ENCODE measurements at places on chromosomes 5 and 9.

DNA sequence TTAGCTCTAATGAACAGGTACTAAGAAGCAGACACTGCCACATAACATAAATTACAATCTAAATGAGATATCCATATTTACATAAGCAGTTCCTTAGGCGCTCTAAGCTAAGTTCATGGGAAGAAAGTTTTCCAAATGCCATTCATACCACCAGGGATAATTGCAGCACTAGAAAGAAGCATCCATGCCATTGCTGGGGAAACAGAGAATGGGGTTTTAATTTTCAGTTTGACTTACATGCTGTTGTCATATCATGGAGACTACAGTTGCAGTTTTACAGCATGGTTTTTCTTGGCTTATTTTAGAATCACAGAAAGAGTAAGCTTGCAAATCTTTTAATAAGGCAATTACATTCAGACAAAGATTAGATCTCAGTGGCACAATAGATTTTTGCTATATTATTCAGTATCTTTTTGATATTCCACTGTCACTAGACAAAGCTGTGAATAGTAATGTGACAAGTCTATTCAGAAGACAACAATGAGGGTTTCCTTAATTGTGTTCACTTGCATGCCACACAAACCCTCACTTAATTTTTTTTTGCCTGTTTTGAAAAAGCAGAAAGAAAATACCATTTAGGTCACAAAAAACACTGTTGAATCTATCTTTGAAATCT lies 108.4 kb upstream of the ELAVL2 start:
- no peak for DNase-seq

DNA sequence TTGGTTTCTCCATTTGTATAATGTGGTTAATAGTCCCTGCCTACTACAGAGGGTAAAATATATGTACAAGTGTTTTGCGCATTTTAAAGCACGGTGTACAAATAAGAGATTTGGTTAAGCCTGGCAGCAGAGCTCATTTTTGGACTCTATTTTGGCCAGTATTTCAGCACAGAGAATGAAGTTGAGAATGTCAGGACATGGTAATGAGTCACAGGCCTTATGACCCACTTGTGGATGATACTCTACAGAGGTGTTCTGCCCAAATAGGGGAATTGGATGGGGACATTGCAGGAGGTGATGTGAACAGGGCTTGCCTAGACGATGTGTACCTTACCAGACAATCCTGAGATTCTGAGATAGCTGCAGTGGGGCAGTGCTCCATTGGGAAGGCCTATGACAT lies 50.6 kb downstream of the MELK start:
- DNase-seq: no peak

DNA sequence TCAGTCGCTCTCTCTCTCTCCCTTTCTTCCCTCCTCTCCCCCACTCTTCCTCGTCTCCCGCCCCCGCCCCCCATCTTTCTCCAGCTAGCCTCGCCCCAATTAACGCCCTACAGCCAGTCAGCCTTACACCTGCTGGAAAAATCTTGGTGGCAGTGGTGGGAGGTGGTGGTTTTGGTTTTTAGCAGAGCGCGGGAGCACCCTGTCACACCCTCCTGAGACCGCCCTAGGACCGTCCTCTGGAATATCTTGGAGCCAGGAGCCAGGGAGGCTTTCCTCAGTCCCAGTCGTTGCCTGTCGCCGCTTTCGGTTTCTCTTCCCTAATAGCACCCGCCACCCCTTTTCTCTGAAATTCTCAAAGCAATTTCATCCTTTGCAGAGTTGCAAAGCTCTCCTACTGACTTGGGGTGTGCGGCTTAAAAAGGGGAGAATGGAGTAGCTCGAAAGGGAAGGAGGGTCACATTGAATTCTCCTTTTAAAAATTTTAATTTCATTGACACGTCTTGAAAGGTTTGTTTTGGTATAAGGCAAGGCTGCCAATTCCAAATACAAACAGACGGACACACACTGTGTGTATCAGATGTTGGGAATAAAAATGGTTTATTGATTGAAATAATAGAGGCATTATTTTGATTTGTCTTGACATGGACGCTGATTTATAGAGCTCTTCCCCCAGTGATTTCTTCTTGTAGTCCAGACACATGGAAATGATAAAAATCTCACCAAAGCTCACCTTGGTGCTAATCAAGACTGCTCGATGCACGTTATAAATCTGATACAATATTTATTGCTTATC lies 301.3 kb downstream of the PARP8 start:
- no peak for DNase-seq

DNA sequence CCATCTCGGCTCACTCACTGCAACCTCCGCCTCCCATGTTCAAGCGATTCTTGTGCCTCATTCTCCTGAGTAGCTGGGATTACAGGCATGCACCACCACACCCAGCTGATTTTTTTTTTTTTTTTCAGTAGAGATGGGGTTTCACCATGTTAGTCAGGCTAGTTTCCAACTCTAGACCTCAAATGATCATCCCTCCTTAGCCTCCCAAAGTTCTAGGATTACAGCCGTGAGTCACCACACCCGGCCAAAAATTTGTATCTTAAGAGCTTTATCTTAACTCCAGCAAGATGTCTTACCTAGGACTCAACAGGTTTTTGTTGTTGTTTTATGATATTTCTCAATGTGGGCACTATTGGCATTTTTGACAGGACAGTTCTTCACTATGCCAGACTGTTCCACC lies 27.9 kb downstream of the LYRM7 start:
- no peak for DNase-seq

GRCh38 chr9:73118286-73118685 lies 33.4 kb upstream of the ANXA1 start:
- no peak for DNase-seq

DNA sequence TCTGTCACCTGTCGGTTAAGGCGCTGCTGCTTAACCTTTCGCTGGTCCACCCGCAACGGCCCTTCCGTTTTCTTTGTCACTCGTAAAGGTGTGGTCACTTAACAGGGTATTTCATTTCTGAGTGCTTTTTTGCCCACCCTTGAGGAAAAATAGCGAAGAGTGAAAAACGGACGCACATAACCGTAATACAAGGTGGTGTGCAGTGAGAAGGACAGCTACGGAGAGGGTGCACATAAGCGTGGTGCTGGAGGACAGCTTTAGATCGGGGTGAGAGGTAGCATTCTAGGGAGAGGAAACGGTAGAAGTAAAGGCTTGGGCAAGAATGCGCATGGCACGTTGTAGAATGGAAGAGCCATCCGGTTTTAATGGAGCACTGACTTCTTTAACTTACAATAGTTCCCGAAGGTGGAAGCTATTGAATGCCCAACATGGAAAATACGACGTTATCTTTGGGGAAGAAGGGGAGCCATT lies 761 bp downstream of the CCT5 start:
- no peak for DNase-seq

DNA sequence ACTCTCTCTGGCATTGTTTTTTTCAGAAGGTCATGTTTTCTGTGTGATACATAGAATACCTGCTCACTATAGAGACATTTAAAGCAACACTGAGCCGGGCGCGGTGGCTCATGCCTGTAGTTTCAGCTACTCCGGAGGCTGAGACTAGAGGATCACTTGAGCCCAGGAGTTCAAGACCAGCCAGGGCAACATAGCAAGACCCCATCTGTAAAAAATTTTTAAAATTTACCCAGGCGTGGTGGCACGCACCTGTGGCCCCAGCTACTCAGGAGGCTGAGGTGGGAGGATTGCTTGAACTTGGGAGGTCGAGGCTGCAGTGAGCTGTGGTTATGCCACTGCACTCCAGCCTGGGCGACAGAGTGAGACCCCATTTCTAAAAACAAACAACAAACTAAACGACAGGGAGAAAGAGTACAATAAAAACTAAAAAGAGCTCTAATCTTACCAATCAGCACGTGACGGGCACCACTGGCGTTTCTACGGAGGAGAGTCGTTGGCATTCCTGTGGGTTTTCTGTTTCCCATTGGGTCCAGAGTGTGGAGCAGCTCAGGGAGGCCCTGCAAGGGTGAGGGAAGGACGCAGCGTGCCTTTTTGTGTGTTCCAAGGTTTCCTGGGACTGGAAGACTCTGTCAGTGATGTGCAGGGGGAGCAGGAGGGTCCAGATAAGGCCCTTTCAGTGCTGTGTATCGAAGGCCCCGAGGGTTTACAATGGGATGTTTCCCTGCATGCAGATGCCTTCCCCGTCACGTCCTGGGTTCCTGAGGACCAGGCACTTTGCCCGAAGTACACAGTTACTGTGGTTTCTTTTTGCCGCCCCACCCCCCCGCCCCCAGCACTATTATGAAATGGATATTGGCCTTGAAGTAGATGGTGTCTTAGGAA lies 7.2 kb upstream of the RNU6ATAC start:
- DNase-seq: no peak

GRCh38 chr9:70580606-70581195 lies 166.2 kb upstream of the KLF9 start:
- DNase-seq: no peak

GRCh38 chr5:94240993-94241651 lies 377.3 kb downstream of the KIAA0825 start:
- DNase-seq: no peak

DNA sequence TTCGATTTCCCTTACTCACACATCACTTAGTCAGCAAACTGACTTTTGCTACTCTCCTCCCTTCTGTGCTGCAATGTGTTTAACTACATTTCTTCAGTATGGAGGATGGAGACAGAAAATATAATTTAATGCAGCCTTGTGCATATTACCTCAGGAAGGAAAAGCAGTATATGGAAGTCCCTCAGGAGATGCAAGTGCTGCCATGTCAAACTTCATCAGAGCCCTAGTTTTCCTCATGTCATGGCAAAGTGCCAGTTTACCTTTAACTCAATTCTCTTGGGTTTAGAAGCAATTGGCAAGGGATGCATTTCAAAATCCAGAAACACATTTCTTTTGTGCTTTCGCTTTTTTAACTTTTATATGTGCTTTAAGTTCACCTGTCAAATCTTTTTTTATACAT lies 365.4 kb downstream of the ISL1 start:
- no peak for DNase-seq

- DNase-seq: peak; percentile 67
Measured at GRCh38 chr5:132417010-132417439, 47.5 kb downstream of the SLC22A5 start.

- DNase-seq: no peak
Measured at GRCh38 chr5:157518963-157519362, 56.6 kb downstream of the ADAM19 start.
